ENCODE measurements at places on chromosomes 1 and 21.

DNA sequence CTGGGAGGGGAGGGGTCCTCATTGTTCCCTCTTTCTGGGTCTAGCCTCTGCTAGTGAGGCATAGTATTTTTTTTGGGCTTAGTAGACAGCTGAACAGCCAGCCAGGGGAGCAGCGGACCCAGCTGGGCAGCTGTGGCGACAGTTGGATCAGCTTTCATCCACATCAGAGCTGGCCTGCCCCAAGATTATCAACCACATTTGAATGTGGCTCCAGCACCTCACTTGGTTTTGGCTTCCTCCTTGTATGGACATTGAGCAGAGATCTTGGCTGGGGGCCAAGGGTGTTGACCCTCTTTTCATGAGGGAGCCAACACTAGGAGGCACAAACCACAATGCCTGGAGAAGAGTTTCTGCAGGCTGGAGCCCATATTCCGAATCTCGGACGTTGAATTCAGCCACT lies 25.0 kb downstream of the WNT4 start:
- no peak for DNase-seq

GRCh38 chr1:24513706-24514105 lies 11.1 kb downstream of the RCAN3 start:
- DNase-seq: no peak

- DNase-seq: no peak
Measured at GRCh38 chr21:44603911-44604310, 3.5 kb downstream of the KRTAP10-7 start.

DNA sequence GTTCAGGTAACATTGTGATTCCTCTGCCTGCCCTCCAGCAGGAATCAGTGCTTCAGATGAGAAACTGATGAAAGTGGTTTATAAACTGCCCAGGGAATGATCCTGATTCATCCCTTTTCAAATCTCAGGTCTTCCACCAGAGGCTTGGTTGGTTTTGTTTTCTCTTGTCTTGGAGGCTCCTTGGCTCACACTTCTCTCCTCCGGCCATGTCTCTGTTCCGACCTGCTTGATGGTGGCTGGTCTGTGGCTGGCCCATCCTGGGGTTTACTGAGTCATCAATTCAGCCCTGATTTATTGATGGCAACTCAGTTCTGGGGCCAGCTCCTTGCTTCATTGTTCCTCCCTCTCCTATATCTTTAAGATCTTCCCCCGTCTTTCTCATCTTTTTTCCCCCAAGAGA lies 56.6 kb upstream of the SLC2A1 start:
- no peak for DNase-seq

DNA sequence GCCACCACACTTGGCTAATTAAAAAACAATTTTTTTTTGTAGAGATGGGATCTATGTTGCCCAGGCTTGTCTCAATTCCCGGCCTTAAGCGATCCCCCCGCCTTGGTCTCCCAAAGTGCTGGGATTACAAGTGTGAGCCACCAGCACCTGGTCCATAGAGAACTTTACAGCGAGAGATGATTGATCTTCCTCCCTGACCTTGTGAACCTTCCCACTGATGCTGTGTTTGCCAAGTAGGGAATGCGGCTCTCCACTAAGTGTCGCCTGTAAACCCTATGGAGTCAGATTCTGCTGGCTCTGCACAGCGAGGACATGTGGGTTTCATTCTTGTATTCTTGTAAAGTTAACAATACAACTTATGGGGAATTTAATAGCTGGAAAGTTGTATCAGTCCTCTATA lies 81.3 kb upstream of the LYST start:
- DNase-seq: no peak

DNA sequence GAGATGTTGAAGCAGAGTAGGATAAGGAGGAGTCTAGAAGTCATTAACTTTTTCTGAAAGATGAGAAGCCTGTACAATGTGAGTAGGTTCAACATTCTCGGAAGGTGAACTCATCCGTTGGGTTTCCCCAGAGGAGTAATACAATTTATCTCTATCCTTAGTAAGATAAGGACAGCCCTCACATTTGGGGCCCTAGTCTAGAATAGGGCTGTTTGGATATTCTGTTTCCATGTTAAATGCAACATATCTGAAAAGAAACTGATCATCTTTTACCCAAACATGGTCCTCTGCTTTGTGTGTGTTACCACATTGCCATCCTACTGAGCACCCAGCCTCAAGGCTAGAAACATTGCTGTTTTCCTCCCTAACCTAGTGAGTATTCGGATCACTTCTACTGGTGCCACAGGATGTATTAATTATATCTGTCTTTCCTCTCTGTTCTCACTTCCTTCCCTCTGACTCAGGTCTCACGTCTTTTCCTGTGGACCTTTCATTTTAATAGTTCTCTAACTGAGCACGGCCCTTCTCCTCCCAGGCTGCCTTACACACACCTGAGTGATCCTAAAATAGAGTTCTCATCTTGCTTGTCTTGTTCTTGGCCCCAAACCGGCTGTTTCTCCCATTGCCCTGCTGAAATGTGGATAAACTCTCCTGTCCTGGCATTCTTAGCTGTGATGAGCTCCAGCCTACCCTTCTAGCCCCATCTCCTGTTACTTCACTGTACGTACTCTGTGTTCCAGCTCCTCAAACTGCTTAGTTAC lies 91.7 kb downstream of the CDC14A start:
- no peak for DNase-seq

GRCh38 chr1:20732071-20732587 lies 374 bp downstream of the SH2D5 start:
- no peak for DNase-seq

GRCh38 chr1:115282807-115283208 lies 55.2 kb downstream of the NGF start:
- no peak for DNase-seq

DNA sequence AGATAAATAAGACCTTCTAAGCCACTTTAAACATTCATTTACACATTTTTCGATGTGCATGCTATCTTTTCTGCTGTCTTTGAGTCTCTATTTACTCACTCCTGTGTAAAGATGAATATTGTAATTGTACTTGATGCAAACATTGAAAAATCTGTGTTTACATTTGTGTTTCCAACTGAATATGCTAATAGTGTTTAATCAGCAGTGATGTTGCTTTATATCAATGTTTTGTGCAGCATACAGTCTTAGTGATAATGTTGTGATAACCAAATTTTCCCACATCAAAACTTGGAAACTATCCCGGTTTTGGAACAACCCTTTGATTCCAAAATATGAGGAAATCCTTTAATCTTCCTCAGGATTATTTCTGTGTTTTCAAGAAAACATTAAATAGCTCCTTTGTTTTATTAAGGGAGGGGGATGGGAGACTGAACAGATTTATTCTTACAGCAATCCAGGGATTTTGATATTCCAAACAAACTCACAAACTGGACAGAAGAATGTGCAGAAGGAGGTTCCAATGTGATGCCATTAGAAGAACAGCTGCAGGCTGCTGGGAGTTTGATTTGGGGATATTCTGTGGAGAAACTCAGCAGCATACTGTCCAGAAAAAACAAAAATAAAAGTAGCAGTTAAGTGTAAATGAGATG lies 248.0 kb downstream of the S1PR1 start:
- no peak for DNase-seq

DNA sequence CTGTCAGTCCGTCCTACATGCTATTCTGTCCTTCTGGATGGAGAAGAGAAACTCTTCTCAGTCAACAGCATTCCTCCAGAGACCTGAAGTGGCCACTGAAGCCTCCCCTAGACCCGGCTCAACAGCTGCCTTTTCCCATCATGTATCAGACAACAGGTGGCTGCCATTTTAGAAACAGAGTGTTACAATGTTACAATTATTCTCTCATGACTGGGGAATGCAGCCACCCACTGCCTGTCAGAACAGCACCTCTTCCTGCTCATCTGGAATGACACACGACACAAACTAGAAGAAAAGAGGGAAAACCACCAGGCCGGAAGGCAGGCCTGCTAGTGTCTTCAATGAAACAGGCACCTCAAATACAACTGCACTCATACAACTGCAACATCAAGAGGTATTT lies 105.3 kb downstream of the PGBD5 start:
- DNase-seq: no peak

GRCh38 chr1:23188434-23188884 lies 19.8 kb upstream of the LUZP1 start:
- DNase-seq: no peak

GRCh38 chr1:107525961-107526360 lies 385.1 kb downstream of the NTNG1 start:
- no peak for DNase-seq

GRCh38 chr21:22374218-22374969 lies 1376.2 kb downstream of the NCAM2 start:
- no peak for DNase-seq

DNA sequence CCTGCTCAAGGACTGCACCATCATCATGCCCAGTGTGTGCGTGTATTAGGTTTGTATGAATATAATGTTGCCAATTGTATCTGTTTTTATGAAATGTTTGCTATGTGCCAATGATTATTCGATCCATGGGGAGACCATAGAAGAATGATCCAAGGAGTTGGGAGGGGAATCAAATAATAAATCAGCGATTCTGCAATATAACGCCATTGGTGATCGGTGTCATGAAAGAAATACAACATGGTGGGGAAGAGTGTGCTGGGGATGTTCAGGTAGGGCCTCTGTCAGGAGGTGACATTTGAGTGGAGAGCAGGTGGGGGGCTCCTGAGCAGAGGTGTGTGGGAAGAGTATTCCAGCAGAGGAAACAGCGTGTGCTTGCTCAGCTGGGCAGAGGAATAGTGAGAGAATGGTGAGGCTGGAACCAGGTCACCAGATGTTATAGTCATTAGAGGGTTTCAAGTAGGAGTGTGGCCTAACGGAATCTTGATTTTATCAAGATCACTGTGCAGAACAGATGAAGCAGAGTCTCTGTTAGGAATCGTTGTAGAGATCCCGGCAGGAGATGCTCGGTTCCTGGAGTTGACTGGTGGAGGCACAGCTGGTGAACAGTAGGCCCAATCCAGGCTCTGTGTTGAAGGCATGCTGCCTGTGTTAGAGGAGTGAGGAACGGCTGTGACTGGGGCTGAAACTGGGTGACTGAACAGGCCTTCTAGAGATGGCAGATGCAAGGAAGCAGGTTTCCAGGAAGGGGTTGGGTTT lies 2.9 kb upstream of the ZNF496 start:
- no peak for DNase-seq

- DNase-seq: no peak
Measured at GRCh38 chr1:20160034-20160433, 20.9 kb downstream of the PLA2G2F start.

GRCh38 chr1:27966402-27967105 lies 6.8 kb downstream of the XKR8 start:
- DNase-seq: no peak

- DNase-seq: no peak
Measured at GRCh38 chr1:115862403-115862802, 21.5 kb upstream of the NHLH2 start.

DNA sequence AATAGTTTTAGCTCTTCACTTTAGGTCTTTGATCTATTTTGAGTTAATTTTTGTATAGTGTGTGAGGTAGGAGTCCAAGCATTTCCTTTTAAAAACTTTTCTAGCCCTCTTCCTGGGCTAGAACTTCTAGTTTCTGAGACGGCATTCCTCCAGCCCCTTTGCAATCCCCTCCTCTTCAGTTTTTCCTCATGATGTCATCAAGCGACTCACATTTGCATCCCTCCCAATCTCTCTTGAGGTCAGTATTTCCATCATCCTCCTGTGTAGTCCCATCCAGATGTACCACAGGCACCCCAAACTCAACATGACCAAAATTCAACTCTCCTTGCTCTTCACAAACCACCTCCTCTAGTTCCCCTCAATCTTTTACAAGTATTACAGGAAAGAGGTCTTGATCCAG lies 10.7 kb downstream of the HMGN2 start:
- no peak for DNase-seq

- DNase-seq: no peak
Measured at GRCh38 chr1:115838431-115839028, 2.4 kb downstream of the NHLH2 start.

DNA sequence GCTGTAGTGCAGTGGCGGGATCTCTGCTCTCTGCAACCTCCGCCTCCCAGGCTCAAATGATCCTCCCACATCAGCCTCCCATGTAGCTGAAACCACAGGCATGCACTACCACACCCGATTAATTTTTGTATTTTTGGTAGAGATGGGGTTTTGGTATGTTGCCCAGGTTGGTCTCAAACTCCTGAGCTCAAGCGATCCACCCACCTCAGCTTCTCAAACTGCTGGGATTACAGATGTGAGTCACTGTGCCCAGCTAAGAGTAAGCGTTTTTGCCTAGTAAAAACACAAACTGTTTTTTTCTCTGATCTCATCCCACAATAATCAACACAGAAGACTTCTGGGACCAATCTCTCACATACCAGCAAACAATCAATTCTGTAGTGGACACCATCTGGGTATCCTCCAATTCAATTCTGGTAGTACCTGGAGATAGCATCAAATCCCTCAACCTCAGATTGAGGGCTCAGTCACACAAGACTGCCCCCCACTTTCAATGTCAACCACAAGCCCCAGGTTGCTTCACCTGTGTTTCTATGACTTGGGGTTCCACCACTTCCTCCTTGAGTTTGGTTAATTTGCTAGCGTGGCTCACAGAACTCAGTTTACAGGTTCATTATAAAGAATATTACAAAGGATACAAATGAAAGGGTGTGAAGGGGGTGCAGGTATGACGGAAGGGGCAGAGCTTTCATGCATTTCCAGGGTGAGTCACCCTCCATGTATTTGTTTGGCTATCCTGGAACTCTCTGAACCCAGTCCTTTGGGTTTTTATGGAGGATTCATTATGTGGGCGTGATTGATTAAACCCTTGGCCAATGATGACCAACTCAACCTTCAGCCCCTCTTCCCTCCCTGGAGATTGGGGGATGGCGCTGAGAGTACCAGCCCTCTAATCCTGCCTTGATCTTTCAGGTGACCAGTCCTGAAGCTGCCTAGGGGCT lies 40.0 kb upstream of the RHOU start:
- no peak for DNase-seq

DNA sequence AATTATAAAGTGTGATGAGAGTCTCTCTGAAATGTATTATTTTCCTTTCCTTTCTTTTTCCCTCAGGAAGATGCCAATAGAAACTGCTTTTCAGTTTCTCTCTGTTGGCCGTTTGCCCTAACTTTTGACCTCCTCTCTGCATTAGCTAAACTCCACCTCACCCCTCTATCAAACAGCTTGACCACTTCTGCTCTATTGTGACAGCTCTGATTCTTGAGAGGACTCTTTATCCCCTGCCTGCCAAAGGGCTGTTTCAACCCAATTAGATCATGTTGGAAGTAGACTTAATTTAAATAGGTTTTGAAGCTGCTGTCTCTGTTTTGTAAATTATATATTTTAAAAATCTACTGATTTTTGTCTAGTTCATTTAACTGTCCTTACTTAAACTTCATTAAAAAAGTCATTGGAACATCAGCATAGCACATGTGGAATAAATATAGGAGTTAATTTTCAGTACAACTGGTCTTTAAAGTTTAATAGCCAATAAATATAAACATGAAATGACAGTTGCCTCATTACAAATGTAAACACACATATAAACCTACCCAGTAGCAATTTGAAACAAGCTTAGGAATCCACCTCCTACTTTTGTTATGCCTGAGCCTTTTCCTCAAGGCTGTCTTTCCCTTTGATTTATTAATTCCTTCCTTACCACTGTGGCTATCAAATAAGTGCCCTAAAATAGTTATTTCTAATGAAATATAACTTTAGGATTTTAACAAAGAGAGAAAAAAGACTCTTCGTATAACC lies 152.0 kb downstream of the CHRM3 start:
- DNase-seq: no peak

- DNase-seq: no peak
Measured at GRCh38 chr21:41769521-41769920, 2.7 kb upstream of the RIPK4 start.

GRCh38 chr1:104092698-104093097 lies 343.0 kb downstream of the AMY1C start:
- DNase-seq: no peak
